ENCODE measurements at places on chromosomes 2 and 18.

DNA sequence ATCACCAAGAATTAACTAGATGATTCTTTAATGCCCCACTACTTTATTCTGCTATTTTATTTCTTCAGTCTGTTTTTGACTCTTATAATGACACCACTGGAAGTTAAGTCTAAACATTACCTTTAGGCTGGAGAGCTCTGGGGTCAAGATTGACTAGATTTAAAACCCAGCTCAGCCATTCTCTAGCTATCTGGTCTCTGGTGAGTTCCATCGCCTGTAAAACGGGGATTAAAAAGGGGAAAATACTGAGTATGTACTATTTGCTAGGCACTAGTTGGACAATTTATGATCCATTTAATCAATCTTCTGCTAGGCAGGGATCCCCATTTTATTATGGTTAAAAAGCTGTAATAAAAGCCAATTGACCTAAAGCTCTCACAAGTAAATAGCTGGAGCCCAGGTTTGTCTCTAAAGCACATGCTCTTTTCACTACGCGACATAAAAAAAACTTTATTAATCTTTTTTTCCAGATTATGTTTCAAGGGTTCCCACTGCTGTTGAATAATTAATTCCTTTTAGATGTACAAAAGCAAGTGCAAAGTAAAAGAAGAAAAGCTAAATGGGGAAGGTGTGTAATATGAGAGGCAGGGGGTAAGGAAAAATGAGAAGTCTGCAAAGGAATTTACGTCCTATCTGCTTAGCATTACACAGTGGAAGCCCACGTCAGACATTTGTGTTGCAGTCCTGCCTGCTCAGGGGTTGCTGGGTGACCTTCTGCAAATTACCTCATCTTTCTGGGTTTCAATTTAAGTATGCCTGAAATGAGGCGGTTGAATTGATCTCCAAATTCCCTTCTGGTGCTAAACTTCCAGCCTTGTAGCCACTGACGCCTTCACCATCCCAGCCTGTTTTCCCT lies 918 bp upstream of the NABP1 start:
- DNase-seq, result peak; percentile 80

DNA sequence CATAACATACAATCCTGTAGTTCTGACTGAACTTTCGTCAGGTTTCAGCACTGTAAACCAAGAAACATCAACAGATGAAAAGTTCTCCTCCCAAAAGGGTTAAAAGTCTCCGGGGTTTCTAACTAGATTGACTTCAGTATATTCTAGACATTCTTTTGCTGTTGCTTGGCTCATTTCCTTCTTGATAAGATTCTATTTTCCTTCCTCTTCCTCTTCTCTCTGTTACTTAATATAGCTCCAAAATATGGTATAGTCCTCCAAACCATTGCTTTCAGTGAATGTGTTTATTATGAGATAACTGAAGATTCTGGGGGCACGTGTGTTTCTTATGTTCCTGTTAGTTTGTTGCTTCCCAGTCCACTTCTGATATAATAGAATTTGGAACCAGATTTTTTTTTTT lies 46.4 kb upstream of the MAP4K3 start:
- no peak for DNase-seq

DNA sequence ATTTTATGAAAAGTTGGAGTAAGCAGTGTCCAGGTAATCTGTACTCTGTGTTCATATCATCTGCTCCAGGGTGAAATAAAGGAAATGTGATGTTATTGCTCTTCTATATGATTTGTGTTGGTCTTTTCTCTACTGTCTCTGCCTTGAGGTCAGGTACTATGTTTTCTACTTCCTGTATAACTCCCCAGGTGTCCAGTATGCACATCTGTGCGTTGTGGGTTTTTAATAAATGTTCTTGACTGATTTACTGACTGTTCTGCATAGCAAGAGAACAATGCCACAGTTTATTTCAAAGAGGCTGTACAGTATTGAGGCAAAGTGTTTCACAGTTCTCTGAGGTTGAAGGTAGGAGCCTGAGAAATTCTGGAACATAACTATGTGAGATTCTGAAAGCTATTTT lies 89.7 kb downstream of the BABAM2 start:
- DNase-seq, result no peak

DNA sequence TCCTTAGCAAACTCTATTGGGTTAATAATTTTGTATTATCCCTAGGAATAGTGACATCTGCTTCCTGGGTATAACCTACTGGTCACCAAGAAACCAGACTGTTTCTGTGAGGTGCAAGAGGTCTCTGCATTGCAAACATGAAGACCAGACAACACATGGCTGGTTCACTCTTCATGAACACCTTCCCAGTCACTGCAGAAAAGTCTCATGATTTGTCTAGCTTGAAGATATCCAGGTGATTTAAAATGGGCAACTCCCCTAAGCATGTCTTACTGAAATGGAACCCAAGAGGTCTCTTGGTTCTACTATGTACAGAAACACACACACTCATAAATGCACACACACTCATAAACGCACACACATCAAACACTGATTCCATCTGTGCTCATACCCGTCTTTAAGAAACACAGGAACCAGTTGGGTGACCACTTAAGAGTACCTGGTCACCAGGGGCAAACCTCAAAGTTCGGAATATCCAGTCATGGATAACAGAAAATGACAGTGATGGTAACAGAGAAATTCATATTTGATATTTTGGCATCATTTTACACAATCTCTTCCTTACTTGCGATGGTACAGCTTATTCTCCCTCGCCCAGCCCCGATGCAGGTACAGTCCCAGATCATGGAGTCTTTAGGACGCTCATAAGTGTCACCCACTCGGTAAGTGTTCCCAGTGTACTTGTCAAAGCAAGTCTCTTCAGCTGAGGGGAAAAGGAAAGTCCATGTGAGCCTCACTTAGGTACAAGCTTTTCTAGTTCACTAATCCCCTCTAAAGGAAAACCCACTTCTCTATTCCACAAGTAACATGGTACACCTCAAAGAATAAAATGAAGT lies 2.9 kb downstream of the FN1 start:
- no peak for DNase-seq

DNA sequence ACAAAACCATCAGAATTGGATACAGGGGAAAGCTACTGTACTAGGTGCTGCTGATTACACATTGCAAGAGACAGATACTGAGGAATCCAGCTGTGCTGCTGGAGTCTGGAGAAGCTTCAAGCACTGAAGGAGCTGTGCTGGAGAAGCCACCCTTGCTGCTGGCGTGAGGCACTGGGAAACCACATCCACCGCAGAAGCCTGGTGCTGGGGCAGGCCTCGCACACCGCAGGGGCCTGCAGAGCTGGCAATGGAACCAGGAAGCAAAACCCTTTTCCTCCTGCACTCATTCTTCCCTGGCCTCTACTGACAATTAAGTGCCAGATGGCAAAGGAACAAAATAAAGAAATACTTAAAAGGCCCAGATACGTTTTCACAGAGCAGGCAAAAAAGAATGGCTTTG lies 94.4 kb upstream of the MSH6 start:
- DNase-seq, result no peak

DNA sequence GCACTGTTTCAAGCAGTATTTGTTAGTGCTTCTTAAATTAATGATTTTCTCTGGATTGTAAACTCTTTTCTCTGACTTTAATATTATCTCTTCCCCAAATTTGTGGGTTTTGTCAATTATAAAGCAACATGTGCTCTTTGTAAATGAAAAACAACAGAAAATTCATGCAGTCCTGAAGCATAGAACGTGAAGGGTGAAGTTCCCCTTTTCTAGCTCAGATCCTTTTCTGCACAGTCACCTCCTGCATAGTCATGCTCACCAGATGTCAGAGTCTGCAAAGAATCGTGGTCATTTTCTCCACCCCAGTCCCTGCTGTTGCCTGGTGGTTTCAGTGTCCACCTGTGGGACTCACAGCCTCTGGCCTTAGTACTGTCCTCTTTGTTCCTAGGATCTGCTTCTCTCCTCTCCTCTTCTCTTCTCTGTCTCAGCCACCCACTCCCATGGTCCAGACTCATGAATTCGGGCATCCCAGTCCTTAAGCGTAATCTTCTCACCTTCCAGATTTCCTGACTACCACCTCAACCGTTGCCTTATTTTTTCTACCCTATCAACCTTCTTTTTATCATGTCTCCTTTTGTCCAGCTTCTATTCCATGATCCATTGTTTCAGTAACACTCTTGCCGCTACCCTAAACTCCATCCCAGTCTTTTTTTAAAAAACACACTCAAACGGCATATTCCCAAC lies 229.1 kb downstream of the RTP5 start:
- no peak for DNase-seq

GRCh38 chr2:189348369-189348768 lies 92.9 kb upstream of the WDR75 start:
- no peak for DNase-seq

- DNase-seq, result no peak
Observed at GRCh38 chr2:10331702-10332401, 29.1 kb downstream of the HPCAL1 start.

GRCh38 chr2:186201371-186201770 lies 284.7 kb upstream of the ZC3H15 start:
- no peak for DNase-seq

- DNase-seq, result no peak
Observed at GRCh38 chr2:171762879-171763573, 75.8 kb downstream of the DYNC1I2 start.

DNA sequence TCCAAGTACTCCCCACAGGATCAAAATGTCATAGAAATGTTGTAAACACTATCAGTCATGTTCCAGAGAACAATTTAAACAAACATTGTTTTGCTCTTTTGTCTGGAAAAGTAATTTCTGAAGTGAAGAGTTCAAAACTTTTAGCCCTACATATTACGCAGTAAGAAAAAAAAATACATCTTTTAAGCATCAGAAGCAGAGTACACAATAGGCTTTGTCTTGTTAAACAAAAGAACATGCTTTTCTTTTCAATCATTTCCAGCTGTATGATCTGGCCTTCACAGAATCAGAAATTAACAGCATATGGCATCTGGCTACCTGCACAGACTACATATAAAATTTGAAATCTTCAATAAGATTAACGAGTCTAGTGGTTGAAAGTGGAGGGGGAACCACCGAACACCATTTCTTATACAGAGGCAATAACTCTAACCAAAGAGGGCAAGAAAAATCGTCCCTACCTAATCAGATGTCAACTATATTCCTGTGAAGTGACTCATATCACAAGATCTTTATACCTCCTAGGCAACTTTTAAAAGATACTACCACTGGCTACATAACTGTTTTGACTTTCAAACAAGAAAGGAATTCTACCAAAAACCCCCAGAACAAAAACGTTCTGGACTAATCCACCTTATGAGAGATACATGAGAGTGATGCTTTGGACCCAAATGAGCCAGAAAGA lies 149.3 kb downstream of the EXOC6B start:
- DNase-seq, result no peak

- no peak for DNase-seq
Observed at GRCh38 chr2:75751360-75751759, 40.6 kb upstream of the GCFC2 start.

DNA sequence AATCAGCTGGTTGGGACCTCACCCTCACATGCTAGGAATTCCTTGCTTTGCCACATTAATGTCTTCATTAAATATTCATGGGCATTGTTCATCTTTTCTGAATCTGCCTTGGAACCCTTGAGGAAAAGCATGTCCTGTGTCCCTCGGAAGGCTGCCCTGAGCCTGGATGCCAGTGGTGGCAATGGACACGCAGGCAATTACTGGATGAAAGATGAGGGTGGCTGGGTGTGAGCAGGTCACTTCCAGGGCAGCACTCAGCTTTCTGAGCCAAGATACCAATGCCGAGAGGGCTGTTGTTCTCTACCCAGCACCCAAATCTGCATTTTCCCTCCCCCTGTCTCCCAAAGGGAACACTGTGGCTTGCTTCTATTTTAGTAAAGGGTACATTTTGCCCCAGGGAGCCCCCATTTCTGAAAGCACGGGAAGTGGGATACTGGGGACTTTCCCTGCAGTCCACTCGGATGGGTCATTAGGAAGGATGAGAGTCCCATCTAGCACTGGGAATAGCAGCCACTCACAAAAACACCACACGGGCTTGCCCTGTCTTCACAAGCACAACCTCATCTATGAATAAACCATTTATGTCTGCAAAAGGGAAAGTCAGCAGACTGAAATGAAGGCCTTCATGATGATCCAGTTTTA lies 234.8 kb downstream of the SOX11 start:
- DNase-seq, result no peak

GRCh38 chr2:43051338-43051737 lies 175.1 kb downstream of the ZFP36L2 start:
- no peak for DNase-seq

GRCh38 chr2:62140426-62141141 lies 55.3 kb upstream of the B3GNT2 start:
- no peak for DNase-seq

- DNase-seq, result no peak
Observed at GRCh38 chr18:8260319-8260718, 348.9 kb upstream of the RAB12 start.

DNA sequence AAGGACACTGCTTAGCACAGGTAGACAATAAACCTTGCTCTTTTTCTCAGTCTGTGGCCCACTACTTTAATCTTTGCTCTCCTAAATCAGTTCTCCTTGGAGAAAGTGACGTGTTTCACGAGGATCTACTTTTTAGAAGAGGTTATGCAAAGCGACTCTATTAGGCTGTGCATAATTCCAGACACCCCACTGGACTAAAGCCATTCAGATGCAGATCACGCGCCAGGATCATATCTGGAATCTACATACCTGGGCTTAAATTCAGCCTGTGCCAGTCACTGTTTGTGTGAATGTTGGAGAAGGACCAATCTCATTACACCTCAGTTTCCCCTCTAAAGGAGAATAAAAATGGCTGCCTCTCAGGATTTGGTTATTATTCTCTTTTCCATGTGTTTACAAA lies 413.0 kb upstream of the MYT1L start:
- no peak for DNase-seq

- no peak for DNase-seq
Observed at GRCh38 chr2:188032786-188033185, 258.9 kb upstream of the GULP1 start.

DNA sequence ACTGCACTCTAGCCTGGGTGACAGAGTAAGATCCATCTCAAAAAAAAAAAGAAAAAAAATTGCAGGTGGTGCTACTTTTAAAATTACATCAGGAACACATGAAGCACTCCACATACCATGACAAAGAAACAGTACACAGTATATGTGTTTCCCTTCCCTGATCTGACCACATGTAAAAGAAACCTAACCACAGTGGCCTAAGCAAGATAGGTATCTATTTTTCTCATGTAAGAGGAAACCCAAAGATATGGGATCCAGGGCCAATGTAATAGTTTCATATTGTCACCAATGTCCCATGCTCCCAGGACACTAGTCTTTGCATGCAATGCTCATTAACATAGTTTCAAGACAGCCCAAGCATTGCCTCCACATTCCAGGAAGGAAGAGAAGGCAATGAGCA lies 99.9 kb downstream of the DYM start:
- no peak for DNase-seq

- no peak for DNase-seq
Observed at GRCh38 chr2:235793163-235793752, 299.4 kb downstream of the AGAP1 start.

DNA sequence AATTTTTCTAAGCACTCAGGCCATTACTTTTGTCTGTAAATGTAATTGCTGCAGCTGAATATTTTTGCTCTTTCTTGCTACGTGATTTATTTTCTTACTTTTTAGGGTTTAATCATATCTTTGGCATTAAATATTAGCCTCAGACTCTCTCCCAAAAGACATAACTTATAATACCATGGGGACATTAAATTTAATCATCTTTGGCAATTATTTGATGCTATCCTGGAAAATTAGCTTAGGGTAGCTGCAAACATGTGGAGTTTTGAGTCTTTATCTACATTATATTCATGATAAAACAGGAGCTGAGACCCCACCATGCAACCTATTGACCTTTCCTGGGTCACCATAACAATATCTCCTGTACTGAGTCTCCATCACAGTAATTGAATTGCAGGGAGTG lies 59.1 kb upstream of the EDAR start:
- DNase-seq, result no peak

All from right kidney (tissue), 9 donors.